ENCODE measurements at places on chromosomes 3 and 15.

- DNase-seq, result no peak
These were observed 116.3 kb downstream of the TMCO5A start for GRCh38 chr15:38050529-38051448.

- no peak for DNase-seq
These were observed 1.2 kb downstream of the PFKFB4 start for GRCh38 chr3:48555231-48555948.

- DNase-seq, result no peak
These were observed 48.3 kb upstream of the THSD4 start for GRCh38 chr15:71066983-71067382.

DNA sequence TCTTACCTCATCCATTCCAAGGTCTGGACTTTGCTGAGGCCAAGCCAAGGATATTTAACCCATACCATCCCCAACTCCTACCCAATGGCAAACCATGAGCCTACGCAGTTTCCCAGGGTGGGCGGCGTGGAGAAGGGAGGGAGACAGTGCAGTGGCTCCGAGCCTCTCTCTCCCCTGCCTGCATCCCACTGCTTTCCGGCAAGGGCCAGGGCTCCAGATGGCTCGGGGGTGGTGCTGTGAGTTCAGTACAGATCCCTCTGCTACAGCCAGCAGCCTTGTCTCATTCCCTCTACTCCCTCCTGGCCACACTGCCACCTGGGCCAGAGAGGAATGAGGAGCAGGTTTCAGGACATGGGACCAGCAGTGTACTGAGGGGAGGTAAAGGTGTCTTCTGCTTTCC, 44.3 kb upstream of the APEH start:
- no peak for DNase-seq

- DNase-seq, result no peak
These were observed 69.6 kb upstream of the MYZAP start for GRCh38 chr15:57522148-57522547.

- DNase-seq, result no peak
These were observed 134.4 kb downstream of the WNT5A start for GRCh38 chr3:55352668-55353067.

DNA sequence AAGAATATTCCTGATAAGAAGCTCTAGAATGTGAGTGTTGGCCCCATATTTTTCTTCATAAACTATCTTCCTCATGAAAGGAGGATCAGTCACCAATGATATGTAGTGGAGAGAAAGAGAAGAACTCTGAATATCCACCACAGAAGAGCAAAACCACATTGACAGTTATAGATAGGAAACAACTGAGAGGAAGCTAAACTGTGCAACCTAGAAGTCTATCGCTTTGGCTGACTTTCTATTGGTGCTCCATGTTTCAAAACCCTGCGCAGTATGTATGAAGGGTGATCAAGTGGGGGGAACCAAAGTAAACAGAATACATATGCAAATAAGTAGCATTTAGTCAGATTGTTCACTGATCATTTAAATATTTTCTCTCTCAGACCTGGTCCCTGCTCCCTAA, 41.0 kb upstream of the ZNF280D start:
- DNase-seq, result no peak

GRCh38 chr3:178147001-178147400, 389.2 kb upstream of the KCNMB2 start:
- no peak for DNase-seq

DNA sequence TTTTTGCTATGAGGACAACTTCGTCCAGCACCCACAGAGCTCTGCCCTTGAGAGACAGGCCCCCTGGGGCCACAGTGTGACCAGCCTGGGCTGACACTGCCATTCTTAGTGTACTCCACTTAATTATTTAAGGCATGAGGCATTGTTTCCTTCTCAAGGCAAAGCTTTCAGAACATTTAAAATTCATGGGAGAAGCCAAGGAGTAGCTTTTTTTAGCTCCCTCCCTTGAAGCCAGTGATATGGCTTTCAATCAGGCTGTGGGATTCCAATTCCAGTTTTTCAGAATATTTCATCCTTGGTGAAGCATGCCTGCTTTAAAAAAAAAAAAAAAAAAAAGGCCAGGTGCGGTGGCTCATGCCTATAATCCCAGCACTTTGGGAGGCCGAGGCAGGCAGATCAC, 21.3 kb downstream of the HOMER2 start:
- DNase-seq, result no peak

- DNase-seq, result no peak
These were observed 858.3 kb downstream of the TUSC7 start for GRCh38 chr3:117567906-117568305.

- DNase-seq, result no peak
These were observed 51.1 kb downstream of the PSMD6 start for GRCh38 chr3:63972196-63972595.

GRCh38 chr15:92527197-92527596, 128.4 kb downstream of the FAM174B start:
- DNase-seq, result no peak

GRCh38 chr3:60651799-60652198, 599.5 kb downstream of the FHIT start:
- DNase-seq, result no peak

DNA sequence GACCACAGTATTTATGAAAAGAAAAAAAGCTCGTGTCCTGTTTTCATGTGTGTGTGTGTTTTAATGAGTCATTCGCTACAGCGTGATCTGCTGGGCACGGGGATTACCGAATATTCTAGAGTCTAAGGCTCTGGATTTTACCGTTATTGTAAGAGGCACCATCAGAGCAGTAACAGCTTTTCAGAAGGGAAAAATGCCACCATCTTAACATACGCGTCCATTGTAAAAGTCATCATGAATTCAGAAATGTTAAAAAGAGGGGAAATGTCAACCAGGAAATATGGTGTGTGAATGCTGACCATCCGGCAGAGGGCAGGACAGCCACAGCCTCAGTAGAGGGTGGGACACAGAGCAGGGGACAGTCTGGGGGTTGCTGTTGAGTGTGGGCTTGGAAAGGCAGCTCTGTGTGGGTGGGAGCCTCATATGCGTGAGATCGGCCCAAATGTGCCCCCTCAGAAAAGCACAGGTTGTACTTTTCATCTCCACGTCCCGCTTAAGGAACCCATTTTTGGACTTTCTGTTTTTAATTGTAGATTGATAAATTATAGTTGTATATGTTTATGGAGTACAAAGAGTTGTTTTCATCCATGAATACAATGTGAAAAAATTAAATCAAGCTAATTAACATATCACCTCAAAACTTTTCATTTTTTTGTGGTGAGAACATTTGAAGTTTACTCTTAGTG, 69.6 kb downstream of the ASB7 start:
- DNase-seq, result no peak

- no peak for DNase-seq
These were observed 22.5 kb downstream of the POPDC2 start for GRCh38 chr3:119637679-119638477.

Data from stimulated activated CD4-positive, alpha-beta T cell treated with anti-CD3 and anti-CD28 coated beads, TNF-alpha, amount 100 ng/mL, for 1 hour (primary cell).